ENCODE measurements at places on chromosomes 12 and 14.

DNA sequence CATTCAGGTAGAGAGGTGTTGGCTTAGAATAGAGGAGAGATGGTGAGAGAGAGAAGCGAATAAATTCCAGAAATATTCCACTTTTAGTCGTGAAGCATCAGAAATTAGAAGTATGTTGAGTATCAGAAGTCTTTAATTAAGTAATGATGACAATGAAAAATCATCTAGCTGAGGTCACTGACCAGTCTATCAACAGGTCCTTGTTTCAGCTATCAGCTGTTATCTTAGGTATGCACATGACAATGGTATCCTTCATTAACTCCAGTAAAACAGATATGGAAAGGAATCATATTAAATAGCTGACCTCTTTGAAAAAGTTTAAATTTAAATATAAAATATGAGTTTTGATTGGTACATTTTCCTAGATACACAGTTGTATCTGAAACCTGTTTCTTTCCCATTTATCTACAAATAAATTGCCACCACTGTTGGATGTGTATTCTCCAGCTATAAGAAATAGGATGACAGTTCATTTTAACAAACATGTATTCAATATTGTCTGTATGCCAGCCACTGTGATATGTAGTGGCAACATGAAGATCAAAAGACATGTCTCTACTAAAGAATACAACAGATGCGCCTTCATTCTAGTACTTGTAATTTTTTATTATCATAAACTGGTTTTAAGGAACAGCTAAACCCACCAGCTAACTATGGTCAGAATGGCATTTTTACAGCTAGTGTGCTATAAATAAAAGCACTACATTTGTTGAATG lies 424.2 kb upstream of the DCN start:
- DNase-seq: no peak

DNA sequence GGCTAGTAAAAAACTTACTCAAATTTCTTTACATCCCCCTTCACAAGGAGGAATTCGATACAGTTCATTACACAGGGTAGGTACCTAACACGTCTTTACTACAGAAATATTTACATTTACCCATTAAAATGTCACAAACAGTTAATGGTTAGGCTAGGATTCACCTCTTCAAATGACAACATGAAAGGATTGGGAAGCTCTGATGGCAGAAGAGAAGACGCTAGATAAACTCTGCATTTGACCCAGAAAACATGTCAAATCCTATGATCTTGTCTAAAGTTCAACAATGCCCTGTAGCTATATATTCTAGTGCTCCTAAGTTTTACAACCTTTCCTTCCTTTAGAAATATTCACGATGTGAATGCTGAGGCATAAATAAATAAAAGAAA lies 64.8 kb downstream of the DENND5B start:
- DNase-seq: no peak

GRCh38 chr14:104813286-104813685 lies 12.4 kb downstream of the ZBTB42 start:
- no peak for DNase-seq

- no peak for DNase-seq
Observed at GRCh38 chr12:113171543-113171942, 13.7 kb downstream of the DDX54 start.

- DNase-seq: no peak
Observed at GRCh38 chr14:62694075-62694474, 351.2 kb downstream of the KCNH5 start.

- no peak for DNase-seq
Observed at GRCh38 chr14:89201645-89202044, 215.4 kb downstream of the FOXN3 start.

GRCh38 chr12:96571101-96571862 lies 81.9 kb downstream of the CFAP54 start:
- DNase-seq: no peak

GRCh38 chr12:132986885-132987225 lies 688 bp downstream of the ZNF26 start:
- no peak for DNase-seq

- no peak for DNase-seq
Observed at GRCh38 chr12:32146074-32146873, 39.6 kb downstream of the BICD1 start.

DNA sequence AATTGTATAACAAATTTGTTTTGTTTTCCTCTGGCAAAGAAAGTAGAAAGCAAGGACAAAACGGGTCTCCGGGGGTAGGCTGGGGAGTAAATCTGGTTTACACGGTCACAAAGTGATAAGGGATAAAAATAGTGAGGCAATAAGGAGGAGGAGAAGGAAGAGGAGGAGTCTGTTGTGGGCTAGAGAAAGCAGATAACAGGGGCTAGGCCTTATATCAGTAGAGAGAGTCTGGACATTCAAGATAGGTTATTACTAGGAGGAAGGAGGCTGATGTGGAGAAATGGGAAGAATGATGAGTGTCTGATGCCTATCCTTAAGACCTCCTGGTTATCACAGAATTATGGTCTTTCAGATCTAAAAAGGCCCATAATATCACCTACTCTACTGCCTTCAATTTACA lies 83.2 kb upstream of the SSTR1 start:
- no peak for DNase-seq

- no peak for DNase-seq
Observed at GRCh38 chr14:89399594-89400068, 17.4 kb downstream of the FOXN3 start.

GRCh38 chr12:44509471-44509870 lies 366.6 kb downstream of the NELL2 start:
- DNase-seq: no peak

GRCh38 chr12:15939111-15939510 lies 28.0 kb downstream of the DERA start:
- no peak for DNase-seq

- no peak for DNase-seq
Observed at GRCh38 chr12:20643822-20644221, 51.3 kb upstream of the SLCO1C1 start.

All from T-helper 1 cell (primary cell).